HuH-7.5 (cell line): ENCODE measurements at places on chromosomes 4 and X.

DNA sequence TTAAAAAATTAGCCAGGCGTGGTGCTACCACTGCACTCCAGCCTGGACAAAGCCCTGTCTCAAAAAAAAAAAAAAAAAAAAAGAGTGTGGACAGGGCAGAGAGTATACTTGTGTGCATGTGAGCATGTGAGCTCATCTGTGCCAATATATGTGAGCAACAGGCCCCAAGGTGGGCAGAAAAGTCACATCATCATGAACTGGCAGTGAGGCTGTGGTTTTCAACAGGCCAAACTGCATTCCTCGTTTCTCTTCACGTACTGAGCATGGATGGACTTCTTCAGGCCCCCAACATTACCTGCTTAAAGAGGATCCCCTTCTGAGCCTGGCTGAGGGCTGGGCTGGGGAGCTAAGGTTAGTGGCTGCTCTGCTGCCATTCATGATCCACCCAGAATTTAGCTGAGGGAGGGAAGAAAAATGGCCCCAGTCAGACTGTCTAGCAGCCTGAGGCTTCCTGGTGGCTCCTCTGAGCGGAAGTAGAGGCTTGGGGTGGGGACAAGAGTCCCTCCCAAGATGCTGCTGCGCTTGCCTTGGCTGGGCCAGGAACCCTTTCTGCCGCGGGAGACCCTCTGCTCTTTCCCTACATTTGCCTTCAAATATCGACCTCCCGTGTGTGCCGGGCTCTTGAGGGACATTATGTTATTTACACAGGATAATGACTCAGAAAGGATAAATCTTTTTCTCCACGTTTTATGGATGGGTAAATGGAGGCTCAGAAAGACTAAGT lies 55.0 kb downstream of the DIPK2B start:
- DNase-seq: no peak

DNA sequence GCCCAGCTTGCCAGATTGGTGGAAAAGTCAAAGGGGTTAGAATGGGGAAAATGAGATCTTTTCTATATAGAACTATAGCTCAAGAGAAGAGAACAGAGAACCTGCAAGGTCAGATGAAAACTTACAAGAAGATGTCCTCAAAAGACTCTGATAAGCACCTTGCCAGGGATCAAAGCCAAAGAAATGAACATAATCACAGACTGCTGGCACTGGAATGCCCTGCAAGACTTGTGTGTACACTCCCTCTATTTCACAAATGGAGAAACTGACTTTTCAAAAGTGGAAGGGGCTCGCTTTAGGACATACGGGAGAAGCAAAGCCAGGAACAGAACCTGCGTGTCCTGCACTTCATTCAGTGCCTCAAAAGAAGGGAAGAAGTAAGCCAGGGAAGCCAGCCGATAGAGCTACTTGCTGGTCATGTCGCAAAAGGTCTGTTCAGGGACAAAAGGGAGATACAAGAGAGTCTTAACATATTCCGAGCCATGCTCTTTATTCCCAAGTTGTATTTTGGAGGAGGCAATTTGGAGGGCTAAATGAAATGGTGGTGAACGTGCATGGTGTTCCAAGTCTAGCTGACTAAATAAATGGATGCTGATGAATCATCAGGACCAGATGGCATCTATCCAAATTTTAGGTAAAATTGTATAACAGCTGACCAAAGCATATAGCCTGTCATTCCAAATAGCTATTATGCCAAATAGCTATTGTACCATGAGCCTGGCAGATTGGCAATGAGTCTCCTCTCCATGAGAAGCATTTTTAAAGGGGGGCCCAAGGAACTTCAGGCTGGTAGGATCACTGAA lies 175.6 kb upstream of the GPC4 start:
- no peak for DNase-seq

DNA sequence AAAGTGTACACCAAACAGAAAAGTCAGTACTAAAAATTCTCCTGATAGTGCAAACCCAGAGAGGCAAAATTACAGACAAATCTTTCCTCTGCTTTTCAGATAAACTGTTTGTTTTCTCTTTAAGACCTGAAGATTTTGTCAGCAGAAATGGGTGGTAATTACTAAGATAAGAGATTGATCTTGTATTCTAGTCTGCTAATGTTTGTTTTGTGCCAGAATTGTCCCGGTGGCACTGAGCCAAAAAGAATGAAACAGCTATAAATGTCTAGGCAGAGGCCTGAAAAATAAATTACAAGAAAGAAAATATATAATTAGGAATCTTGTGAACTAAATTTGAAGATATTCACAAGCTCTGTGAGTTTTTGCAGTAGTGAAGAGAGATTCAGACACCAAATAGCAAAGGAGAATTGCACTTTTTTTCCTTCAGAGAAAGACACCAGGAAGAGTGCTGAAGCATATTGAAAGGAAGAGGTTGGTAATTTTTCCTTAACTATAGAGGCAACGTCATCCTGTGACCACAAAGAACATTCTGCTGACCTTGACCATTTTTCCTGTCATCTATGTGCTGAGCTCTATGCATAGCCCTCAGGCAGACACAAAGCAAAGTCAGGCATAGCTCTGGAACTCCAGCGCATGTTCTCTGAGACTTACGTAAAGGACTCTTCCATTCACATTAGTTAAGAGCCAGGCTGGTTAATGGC lies 314.5 kb upstream of the RASGEF1B start:
- no peak for DNase-seq

GRCh38 chr4:152690706-152691651 lies 11.2 kb upstream of the TMEM154 start:
- no peak for DNase-seq

DNA sequence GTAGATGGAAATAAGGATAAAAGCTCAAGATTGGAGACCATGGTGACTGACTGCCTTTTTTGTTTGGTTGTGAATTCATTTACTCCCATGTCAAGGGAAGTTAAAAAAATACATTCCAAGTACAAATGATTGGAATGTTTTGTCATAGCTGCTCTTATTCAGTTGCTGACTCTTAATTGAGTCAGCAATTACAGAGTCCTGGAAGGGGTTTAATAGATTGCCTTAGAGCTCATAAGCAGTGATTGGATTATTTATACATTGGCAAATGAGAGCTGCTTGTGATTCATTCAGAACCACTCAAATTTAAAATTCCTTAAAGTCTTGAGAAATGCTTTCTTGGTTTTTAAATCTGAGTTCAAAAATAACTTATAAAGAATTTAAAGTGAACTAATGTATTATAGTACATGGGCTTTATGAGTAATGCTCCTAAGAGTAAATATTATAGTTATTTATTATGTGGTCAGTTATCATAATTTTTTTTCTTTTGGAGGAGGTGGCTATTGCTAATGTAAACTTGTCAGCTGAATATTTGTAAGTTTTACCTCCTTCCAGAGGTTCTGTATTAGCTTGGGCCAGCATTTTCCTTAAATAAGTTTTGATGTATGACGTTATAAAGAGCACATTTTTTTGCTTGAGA lies 13.6 kb downstream of the JADE1 start:
- DNase-seq: no peak

DNA sequence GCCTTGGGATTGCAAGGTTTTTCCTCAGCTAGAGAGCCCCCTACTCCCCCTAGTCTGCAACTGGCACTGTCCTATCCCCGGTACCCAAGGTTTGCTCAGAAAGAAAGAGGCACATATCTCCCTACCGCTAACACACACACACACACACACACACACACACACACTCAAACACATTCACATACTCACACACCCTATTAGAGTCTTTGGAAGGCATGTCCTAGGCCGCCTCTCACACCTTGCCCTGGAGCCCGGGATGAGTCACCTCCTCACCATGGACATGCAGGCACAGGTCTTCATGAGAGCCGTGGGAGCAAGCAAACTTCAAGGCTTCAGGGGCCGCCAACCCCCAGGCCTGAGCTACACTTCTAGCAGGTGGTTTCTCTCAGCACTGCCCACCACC lies 49.2 kb downstream of the PJA1 start:
- no peak for DNase-seq

- no peak for DNase-seq
These were observed 26.5 kb upstream of the HERC6 start for GRCh38 chr4:88352062-88352740.

GRCh38 chr4:52368895-52369294 lies 290.2 kb downstream of the USP46 start:
- DNase-seq: no peak

DNA sequence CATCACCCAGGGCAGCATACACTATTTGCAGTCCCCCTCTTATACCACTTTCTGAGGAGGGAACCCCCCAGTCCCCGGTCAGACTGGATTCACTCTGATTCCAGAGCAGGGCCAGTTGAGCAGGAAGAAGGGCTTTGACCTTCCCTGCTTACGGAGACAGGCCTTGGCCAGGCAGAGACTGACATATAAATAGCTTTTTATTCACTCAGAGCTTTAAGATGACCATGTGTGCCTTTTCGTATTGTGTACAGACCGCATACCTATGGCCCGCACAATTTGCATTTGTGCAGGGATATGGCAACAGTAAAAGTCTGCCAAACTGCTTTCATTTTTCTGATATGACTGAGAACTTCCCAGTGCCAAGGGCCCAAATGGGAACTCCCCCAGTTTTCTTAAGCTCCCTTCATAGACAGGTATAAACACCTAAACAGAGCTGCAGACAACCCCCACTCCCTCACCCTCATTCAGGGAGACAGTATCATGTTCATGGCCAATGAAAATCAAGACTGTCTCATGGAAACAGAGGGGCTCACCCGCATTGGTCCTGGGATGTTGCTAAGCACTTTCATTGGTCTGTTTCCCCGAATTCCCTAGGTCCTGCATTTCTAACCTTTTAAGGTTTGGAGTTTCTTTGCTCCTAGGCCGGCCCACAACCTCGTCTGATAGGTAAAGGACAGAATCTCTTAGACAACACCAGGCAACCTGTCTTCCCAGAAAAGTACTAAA lies 86.0 kb downstream of the RTL5 start:
- no peak for DNase-seq

DNA sequence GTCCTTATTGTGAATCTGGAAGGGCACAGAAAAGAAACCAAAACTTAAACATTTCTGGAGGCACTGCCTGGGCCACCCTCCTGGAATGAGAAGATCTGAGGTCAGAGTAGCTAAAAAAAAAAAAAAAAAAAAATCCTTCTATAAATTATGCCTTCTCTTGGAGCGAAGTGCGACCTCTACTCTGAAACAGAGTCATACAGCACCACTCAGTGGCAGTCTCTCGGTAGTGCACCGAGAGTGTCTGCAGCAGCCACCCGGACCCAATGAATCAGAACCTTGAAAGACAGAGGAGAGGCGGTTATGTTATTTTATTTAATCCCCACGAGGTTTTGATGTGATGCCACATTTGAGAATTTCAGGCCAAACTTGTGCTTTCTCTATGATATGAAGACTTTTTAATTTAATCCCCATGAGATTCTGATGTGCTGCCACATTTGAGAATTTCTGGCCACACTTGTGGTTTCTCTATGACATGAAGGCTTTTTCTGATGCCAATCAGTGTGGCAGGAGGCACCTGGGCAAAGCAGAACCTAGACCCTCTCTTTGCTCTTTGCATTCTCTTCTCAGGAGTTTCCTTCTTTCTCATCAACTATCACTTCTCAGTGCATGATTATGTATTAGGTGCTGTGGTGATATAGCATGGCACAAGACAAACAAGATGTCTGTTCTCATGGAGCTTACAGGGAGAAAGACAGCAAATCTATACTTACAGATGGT lies 5.6 kb upstream of the CT47C1 start:
- peak; percentile 9 for DNase-seq

DNA sequence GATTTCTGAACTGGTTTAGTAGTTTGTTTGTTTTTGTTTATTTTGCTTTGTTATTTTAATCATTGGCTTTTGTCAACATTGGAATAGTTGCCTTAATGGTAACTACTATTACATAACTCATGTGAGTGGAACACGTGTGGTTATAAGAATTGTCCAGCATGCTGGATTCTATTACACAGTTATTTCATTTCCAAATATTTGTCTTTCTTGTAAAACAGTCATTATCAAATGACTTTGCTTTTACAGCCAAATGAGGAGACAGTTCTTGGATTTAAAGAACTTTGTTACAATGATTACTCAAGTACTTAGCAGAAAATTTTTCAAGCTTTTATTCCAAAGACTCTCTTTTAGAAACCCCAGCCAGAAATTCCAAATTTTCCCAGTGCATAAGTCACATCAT lies 516.1 kb upstream of the MAGEB2 start:
- DNase-seq: no peak

DNA sequence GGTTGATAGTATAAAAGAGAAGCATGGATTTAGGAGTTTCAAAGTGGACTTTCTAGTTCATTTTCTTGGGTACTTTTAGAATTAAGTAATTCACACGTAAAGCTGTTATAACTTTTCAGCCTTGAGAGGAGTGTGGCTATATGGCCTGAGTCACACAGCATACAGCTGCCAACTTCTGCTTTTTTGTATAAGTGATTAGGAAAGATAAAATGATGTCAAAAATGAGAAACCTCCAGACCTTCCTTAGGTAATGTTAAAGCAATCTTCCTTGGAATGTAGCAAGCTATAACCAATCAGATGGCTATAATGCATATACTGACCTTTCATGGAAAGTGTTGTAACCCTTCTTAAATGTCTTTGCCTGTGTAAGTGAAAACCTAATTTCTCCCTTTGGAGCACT lies 39.2 kb downstream of the RAB40AL start:
- no peak for DNase-seq

DNA sequence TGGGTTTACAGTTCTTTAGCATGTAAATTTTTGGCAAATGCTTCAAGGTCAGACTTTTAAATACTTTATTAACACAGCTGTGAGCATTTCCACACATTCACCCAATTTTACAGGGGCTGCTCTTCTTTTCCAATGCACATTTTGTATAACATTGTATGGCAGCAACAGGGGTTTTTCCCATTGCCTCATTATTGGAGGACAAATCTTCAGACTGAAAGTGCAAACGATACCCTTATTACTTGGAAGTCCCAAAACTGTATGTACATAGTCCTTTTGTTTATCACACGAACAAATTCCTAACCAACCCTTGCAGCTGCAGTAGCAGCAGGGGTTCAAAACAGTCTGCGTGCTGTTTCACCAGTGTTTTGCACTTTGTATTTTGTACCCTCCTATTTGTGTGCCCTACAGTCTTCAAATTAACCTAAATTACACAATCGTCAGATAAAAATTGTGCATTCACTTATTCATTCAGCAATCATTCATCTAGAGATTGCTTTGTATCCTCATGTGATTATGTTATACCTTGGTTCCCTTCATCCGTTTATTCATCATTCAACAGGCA lies 330.7 kb upstream of the RASGEF1B start:
- DNase-seq: no peak

GRCh38 chrX:25733148-25733547 lies 405.0 kb upstream of the MAGEB18 start:
- no peak for DNase-seq

DNA sequence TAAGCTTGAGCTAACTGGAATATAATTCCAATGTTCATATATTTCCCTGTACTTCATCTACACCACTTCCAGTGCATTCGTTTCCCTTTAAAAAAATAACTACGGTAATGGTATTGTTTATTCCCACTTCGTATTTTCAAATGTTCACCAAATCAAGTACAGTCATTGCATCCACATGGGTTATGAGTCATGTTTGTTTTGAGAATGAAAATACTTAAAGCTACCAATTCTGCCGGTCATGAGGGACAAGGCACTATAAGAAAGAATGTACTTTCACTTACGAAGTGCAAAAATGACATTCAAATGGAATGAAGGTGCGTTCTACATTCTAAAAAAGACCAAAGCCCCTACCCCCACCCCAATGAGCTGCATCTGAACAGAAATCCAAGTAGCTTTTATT lies 174.4 kb upstream of the FGF13 start:
- no peak for DNase-seq
